ENCODE measurements at places on chromosomes 4 and X. TPM values are rescaled to one million over a fixed set of nuclear protein-coding genes. Genes with fewer than 3 reads are reported as not detected.

DNA sequence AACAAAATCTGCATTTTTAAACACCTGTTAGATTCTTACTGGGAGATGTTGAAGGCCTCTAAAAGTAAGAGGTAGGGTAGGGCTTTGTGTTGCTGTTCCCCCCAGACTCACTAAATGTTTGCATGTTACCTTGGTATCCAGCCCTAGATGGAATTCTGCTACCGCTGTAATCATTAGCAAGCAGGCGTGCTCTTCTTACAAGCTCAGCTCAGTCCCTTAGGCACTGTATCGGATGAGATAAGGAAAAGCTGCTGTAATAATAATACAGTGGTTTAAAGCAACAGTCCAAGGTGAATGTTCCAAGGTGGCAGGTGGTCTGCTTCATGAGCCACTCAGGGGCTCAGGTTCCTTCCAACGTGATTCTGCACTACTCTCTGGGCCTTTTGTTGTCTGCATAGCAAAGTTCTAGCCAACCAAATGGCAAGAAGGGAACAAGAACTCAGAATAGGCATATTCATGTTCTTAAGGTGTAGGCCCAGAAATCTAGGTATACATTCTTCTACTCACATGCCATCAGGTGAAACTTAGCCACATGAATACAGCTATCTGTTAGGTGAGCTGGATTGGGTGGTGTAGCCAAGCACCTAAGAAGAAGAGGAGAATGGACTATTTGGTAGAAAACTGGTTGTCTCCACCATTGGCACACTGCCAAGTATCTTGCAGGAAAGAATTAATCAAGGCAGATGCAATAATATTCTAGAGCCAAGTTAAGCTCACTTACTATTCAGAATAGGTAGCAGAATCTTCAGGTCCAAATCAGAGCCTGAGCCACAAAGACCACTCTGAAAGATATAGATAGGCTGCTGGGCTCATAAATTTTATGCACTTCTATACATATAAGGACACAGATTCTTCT lies 46.0 kb downstream of the COQ2 start:
- DNase-seq, result no peak

DNA sequence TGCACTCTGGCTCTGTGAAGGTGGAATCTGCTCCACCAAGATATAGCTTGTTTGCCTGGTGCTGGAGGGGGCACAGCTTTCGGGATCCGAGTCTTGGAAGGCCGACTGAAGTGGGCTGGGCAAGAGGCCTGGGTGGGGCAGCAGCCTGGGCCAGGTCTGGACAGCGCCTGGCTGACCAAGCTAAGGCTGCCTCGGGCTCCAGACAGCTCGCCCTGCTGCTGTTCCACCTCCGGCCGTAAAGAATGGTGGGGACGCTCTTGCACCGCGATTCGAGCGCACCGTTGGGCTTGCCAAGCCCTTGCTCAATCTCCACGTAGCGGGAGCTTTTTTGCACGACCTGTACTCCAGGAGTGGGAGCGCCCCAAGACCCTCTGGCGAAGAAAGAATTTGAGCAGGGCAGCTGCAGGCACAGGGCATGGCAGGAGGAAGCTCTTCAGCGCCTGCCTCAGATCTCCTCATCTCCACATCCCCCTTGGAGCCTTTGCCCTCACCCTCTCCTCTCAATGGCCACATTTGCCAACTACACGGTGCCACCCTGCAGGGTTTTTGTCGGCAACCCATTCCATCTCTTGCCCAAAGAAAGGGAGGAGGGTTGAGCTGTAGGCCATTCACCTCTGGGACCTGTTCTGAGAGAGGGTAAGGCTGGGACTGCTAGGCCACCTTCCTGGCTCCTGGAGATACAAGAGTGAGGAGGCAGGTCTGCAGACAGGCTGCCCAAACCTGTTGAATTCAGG lies 18.9 kb downstream of the CNGA2 start:
- no peak for DNase-seq

GRCh38 chr4:156788782-156789181 lies 182.8 kb downstream of the PDGFC start:
- no peak for DNase-seq

The PRKG2 gene
- total RNA-seq, result 1.1 TPM

The GABRA4 gene
- not detected for total RNA-seq

DNA sequence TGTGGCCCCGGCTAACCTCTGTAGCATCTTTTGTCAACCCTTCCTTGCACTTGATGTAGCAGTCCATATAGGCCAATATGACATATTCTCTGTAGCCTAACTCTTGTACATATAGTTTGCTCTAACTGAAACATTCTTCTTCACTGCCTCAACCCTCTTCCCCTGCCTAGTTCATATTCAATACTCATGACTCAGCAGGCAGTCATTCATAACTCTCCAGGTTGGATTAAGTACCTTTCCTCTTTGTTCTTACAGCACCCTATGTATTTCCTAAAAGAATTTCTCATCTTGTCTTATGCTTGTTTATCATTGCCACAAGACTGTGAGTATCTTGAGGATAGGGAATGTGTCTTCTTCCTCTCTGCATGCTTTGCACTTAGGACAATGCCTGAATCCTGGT lies 76.9 kb downstream of the TMLHE start:
- DNase-seq, result no peak

The AFF2 gene
- total RNA-seq, result 0.42 TPM

All from activated naive CD8-positive, alpha-beta T cell treated with anti-CD3 and anti-CD28 coated beads, Interleukin-2, amount 10 ng/mL, durations not matched to agents 7 days and 5 days (primary cell).